Kidney epithelial cell (primary cell): ENCODE measurements at places on chromosomes 6 and 20.

- no peak for DNase-seq
Measured at GRCh38 chr20:58678806-58679205, 13.8 kb upstream of the NPEPL1 start.

DNA sequence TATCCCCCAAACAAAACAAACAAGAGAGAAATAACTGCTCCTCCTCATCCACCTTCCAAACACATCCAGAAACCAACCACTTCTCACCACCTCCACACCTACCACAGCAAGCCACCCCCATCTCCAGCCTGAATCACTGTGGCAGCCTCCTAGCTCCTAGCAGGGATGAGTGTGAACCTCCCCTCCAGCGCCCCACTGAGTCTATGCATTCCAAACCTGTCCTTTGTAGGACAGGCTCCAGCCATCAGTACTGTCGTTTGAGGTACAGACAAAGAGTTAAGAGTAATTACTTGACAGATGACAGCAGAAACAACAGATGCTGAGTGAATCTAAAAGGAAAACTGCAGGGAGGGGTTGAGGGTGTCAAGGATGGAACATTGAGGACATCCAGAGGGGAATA, 2.4 kb downstream of the METTL24 start:
- no peak for DNase-seq

DNA sequence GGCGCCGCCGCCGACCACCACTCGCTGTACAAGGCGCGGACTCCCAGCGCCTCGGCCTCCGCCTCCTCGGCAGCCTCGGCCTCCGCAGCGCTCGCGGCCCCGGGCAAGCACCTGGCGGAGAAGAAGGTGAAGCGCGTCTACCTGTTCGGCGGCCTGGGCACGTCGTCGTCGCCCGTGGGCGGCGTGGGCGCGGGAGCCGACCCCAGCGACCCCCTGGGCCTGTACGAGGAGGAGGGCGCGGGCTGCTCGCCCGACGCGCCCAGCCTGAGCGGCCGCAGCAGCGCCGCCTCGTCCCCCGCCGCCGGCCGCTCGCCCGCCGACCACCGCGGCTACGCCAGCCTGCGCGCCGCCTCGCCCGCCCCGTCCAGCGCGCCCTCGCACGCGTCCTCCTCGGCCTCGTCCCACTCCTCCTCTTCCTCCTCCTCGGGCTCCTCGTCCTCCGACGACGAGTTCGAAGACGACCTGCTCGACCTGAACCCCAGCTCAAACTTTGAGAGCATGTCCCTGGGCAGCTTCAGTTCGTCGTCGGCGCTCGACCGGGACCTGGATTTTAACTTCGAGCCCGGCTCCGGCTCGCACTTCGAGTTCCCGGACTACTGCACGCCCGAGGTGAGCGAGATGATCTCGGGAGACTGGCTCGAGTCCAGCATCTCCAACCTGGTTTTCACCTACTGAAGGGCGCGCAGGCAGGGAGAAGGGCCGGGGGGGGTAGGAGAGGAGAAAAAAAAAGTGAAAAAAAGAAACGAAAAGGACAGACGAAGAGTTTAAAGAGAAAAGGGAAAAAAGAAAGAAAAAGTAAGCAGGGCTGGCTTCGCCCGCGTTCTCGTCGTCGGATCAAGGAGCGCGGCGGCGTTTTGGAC, 2.0 kb downstream of the SOX4 start:
- no peak for DNase-seq

- no peak for DNase-seq
Measured at GRCh38 chr6:50030777-50031562, 9.2 kb upstream of the DEFB110 start.

DNA sequence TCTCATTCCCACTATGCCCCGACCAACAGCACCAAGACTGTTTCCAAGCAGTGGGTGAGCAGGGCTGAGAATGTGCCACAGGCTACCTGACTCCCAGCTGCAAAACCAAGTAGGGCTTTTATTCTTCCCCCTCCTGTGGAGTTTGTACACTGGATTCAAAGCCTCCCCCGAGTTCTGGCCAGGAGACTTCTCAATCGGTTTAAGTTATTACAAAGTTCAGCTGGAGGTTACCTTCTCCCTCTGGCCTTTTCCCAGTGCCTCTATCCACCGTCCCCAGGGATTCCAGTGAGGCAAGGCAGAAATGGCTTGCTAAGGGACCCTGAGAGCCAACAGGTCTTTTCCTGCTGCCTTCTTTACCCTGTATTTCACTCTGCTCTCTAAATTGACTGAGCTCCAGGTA, 217.0 kb downstream of the ADGRG6 start:
- no peak for DNase-seq
